CD8-positive, alpha-beta memory T cell (primary cell): ENCODE measurements at places on chromosomes 6 and 20. TPM values are rescaled to one million over a fixed set of nuclear protein-coding genes. Genes with fewer than 3 reads are reported as not detected.

GRCh38 chr20:2889209-2889608, 15.9 kb downstream of the PTPRA start:
- no peak for DNase-seq

- DNase-seq = no peak
Measured at GRCh38 chr6:20827798-20828197, 293.5 kb downstream of the CDKAL1 start.

GRCh38 chr6:11015102-11015501, 29.0 kb downstream of the ELOVL2 start:
- no peak for DNase-seq

GRCh38 chr6:14787677-14788076, 458.2 kb upstream of the JARID2 start:
- DNase-seq = no peak

GRCh38 chr6:140833408-140833807, 1299.3 kb upstream of the GJE1 start:
- no peak for DNase-seq

DNA sequence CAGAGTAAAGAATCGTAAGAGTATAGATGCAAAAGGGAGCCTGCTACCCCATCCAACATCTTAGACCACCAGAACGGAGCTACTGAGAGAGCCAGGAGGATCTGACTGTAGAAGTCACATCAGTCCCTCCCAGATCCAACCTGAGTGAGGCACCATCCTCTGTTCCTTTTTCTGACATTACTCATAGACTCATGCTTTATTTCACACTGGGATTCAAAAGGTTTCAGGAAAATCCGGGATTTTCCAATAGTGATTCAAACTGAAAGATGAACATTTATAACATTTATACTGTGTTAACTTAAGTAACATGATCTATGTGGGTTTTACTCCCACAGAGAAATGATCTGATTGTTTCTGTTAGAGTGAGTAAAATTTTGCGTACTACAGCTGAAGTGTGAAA, 868.6 kb upstream of the GJE1 start:
- DNase-seq = no peak

DNA sequence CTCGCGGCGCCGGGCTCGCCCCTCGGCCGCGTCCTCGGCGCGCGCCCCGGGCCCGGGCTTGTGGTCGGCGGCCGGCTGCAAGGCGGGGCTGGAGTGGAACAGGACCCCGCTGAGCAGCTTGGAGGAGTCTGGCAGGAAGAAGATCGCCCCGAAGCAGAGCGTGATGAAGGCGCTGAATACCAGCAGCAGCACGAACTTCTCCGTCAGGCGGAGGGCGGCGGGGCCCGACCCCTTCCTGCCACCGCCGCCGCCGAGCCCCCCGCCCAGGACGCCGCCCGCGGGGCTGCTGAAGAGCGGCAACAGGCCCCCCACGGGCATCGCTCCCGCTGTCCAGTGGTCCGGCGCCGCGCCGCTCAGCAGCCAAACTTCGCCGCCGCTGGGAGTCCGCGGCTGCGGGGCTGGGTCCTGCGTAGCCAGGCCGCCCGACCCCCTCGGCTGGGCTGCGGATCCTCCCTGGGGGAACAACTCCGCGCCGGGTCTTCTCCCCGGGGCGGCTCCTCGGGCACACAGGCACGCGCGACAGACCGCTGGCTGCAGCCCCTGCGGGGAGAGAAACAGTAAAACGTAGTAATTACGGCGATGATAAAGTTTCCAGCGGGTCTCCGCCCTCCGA, 707 bp downstream of the MAN1A1 start:
- peak; percentile 22 for DNase-seq

- no peak for DNase-seq
Measured at GRCh38 chr6:456358-456867, 64.9 kb downstream of the IRF4 start.

DNAH8 gene
- polyA plus RNA-seq = not detected

GRCh38 chr6:170344631-170345576, 38.3 kb downstream of the FAM120B start:
- no peak for DNase-seq

DNA sequence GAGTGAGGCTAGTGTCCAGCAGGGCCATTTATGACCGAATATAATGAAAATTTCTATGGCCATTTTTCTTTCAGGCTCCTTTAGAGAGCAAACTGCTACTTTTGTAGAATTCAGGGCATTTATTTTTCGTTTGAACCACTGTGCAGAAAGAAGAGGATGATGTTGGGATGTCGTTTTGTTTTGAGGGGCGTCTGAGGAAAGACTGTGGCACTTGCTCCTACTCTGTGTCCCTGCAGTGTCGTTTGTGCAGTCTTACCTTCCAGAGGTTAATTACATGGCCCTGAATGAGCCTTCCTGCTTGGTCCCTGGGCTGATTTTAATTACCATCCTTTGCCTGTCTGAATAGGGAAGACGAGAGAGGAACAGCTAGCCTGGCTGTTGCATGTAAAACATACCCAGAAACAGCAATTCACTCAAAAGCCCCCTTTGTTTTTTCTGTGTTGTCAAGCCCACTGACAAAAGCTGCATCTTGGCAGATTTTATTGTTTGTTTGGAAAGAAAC, 65.3 kb downstream of the CTNNBL1 start:
- DNase-seq = no peak

MEI4 gene
- polyA plus RNA-seq = not detected

GRCh38 chr20:22555791-22556564, 28.4 kb downstream of the FOXA2 start:
- DNase-seq = no peak

GRCh38 chr6:13463328-13463717, 24.1 kb downstream of the GFOD1 start:
- no peak for DNase-seq

SSTR4 gene
- not detected for polyA plus RNA-seq

- DNase-seq = no peak
Measured at GRCh38 chr20:61673152-61673847, 392.4 kb downstream of the TAF4 start.
